ENCODE measurements at places on chromosomes 1 and 21.
A peak's percentile ranks its signal among the peaks of the same experiment; 100 is the strongest.

DNA sequence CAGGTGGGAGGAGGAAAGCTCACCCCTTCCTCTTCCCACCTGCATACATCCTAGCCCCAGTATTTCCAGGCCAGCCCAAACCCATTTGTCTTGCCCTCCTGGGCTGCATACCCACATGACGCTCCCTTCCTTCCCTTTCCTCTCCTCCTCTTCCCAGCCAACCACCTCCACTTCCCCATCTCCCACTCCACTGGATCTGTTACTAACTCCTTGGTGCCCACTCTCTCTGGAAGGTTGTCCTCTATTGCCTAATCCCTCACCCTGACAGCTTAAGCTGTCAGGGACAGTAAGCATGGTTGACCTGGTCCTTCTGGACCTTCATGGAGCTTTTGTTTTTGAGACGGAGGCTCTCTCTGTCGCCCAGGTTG is 23.0 kb upstream of the SYNC start:
- no peak for DNase-seq

GRCh38 chr1:8006037-8006963 is 19.8 kb downstream of the ERRFI1 start:
- DNase-seq, result no peak

DNA sequence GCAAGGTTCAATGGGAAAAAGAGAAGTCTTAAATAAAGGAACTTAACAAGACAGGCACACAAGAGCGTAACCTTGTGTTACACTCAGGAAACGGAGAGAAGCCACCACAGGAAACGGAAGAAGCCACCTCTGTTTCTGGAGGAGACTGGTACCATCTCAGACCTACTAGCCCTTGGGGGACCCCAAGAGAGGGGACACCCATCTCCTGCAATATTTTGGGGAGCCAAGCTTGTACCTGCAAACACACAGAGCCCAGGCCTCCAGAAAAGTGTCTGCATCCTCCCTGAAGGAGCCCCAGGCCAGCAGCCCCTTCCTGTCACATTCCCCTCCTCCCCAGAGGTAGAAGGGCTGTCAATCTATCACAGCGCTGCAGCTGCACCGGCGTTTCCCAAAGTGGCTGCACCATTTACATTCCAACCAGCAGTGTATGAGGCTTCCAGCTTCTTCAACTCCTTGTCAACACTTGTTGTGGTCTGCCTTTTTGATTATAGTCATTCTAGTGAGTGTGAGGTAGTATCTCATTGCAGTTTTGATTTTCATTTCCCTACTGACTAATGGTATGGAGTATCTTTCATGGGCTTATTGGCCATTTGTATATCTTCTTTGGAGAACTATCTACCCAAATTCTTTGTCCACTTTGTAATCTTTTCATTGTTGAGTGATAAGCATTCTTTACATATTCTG is 23.0 kb upstream of the PADI1 start:
- no peak for DNase-seq

DNA sequence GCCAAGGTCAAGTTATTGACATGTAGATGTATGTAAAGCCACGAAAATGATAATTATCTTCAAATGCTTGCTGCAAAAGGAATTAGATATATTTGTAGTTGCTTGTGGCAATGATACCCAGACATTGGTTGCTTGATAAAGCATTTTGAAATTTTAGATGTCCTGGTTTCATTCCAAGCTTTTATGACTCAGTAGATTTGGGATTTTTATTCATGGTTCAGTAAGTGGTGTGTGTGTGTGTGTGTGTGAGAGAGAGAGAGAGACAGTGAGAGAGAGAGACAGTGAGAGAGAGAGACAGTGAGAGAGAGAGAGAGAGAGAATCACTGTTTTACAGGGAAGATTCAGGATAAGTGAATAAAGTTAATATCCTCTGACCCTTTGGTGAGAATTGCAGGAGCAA is 498.2 kb upstream of the C1orf87 start:
- DNase-seq, result no peak

GRCh38 chr21:23921670-23922418 is 1685.4 kb downstream of the MRPL39 start:
- DNase-seq, result peak; percentile 17

DNA sequence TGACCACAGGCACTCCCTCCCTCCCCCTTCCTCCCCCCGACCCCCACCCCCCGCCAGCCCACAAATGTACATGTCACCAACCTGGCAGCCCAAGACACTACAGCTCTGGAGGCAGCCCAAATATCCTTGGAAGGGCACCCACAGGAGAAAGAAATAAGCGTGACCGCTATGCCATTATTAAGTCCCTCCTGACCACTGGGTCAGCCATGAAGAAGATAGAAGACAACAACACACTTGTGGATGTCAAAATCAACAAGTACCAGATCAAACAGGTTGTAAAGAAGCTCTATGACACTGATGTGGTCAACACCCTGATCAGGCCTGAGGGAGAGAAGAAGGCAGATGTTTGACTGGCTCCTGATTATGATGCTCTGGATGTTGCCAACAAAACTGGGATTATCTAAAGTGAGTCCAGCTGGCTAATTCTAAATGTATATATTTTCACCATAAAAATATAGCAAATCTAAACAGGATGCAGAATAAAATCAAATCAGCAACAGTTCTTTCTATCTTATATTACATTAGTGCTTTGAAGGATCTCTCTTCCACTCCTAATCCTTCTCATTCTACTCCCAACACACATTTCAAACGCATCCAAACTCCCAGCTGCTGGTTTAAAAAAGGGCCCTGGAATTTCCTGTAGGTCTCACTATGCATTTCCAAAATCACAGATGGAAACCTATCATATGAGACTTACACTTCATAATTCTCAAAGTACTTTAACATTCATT is 77.4 kb upstream of the SLFNL1 start:
- DNase-seq, result no peak

DNA sequence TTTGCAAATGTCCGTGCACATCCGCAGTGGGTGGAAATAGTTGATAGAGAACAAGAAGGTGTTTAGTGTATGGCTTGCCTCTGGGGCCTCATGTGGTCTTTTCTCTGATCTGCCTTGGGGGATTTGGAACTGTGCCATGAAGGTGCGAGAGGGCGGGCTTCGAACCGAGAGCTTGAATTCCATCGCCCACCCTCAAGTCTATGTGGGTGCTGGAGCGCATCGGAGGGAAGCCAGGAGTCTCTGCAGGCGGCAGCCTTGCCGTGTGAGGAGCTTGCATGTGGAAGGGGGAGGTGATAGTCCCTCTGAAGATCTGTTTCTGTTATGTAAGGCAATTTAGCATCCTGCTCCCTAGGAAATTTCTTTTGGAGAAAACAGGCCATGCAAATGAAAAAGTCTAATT is 119.6 kb downstream of the HUNK start:
- no peak for DNase-seq

GRCh38 chr1:214510914-214511638 is 40.3 kb downstream of the PTPN14 start:
- DNase-seq, result no peak

DNA sequence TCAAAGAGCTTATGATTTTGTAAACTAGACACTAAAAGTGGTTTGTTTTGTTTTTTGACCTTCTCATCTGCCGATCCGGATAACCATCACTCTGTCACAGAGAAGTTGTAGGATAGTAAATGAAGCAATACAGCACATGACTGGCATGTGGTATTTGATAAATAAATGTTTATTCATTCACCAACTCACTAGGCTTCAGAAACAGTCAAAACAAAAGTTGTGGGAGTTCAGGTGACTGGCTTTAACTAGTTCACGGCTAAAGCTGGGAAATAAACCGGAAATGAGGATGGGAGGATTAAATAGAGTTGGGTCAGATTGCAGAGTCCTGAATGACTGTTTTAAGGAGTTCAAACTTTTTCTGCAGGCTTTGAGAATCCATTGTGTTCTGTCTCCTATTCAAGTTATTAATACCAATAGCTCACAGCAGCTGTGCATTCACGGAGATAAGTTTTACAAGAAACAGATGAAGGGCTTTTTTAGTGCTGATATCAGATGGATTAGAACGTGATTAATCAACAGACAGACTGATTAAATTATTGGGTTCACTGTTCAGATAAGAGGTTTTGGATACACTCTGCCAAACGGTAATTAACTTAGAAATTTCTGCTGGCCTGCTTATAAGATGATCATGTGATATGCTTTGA is 463.3 kb downstream of the DPYD start:
- DNase-seq, result no peak

DNA sequence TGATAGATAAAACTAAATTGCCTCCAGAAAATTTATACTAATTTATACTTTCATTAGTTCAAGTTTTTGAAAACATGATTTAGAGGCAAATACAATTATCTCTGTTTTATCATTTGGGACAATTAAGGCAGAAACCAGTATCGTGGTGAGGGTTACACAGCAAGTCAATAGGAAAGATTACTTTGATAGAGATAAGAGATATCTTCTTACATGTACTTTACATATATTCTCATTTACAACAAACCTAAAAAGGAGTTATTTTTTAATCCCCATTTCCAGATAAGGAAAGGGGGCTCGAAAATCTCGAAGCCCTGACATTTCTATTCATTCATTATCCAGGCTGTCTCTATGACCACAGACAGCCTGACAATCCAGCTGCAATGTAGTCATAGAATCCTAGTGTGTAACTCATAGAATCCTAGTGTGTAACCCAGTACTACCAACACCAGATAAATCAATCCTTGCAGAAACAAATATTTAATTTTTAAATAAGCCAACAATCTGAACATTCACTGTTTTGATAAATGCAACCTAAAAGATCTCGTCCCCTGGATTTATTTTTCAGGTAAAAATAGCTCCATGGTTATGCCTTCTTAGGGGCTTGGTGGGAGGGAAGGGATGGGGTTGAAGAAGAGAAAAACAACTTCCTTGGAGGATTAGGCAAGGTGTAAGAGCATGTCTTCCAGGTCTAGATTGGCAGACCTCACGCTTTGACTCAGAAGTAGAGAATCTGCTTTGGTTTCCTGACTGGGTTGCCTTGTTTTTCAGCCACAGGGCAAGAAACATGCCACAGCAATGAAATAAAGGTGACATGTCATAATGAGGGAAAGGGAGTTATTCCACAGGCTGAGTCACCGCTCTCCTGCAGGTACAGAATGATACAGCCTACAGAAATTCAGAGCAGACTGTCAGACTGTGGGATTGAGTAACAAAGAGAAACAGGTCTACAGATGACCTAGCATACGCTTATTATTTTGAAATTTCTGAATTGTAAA is 45.6 kb downstream of the IRF2BP2 start:
- DNase-seq, result no peak

- DNase-seq, result no peak
These were observed 7.5 kb upstream of the EVI5 start for GRCh38 chr1:92792340-92792782.

- no peak for DNase-seq
These were observed 58.5 kb upstream of the LRRC8D start for GRCh38 chr1:89762386-89762778.

GRCh38 chr1:40905061-40905460 is 42.9 kb upstream of the CITED4 start:
- no peak for DNase-seq

DNA sequence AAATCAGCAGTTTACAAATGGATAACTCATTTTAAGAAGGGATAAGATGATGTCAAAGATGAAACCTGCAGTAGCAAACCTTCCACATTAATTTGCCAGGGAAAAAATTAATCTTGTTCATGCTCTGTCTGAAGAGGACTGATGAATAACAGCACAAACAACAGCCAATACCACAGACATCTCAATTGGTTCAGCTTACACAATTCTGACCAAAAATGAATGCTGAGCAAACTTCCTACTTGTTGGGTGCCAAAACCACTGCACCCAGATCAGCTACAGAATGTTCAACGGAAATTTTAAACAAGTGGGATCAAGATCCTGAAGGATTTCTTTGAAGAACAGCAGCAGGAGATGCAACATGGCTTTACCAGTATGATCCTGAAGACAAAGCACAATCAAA is 98.3 kb downstream of the COQ8A start:
- no peak for DNase-seq

DNA sequence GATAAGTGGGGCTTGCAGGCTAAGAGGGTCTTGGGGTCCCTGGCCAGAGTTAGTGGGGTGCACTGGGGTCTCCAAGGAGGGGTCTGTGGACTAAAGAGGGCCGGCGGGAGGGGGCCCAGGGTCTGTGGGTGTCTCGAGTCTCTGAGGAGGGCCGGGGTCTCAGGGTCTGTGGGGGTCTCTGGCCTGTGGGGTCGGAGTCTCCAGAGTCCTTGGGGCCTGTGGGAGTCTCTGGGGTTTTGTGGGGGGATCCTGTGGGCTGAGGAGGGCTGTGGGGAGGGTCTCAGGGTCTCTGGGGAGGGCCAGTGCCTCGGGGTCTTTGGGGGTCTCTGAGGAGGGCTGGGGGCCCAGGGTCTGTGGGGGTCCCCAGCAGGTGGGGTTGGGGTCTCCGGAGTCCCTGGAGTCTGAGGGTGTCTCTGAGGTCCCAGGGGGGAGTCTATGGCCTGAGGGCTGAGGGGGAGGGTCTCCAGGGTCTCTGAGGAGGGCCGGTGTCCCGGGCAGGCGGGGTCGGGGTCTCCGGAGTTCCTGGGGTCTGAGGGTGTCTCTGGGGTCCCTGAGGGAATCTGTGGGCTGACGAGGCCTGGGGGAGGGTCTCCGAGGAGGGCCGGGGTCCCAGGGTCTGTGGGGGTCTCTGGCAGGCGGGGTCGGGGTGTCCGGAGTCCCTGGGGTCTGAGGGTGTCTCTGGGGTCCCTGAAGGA is 628 bp upstream of the PLEKHM2 start:
- DNase-seq, result no peak

DNA sequence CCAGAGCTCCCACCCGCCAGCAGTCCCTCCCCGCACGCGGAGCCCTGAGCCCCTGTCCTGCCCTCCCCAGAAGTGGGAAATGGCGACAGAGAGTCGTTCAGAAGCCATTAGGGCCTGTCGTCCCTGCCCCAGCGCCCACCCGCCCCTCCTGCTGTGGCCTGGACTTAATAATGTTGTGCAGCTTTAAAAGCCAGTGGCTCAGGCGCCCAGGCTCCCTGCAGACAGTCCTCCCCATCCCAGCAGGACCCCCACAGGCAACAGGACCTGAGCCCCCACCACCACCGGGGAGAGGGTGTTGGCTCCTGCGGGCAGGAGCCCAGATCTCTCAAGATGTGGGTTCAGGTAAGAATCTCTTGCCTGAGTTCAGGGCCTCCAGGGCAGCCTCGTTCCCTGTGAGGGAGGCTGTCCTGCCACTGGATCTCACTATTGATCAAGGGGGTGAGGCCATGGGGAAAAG is 125.3 kb upstream of the RUNX3 start:
- DNase-seq, result no peak

- no peak for DNase-seq
These were observed 80.0 kb upstream of the BACH1 start for GRCh38 chr21:29218749-29219148.

GRCh38 chr1:104745875-104746274 is 996.2 kb downstream of the AMY1C start:
- no peak for DNase-seq

Data from germinal center (tissue), 1 donor.